ENCODE measurements at places on chromosomes 5 and 9.

- no peak for DNase-seq
Observed at GRCh38 chr5:173670130-173670651, 53.7 kb upstream of the BOD1 start.

DNA sequence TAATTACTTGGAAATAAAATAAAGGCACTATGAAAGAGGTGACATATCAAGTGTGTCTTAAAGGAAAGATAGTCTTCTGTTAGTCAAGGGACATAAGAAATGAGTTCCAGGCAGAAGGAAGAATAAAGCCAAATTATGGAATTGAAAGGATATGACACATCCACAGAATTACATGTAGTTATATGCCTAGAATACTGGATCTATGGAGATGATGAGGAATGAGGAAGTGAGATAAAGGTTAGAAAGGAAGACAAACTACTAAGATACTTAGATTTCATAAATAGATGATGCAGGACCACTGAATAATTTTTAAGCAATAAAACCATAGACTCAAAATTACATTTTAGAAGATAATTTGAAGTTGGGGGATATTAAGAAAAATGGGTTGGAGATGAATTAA is 609.8 kb downstream of the PTPRD start:
- DNase-seq, result no peak

- no peak for DNase-seq
Observed at GRCh38 chr5:108650997-108651396, 96.7 kb upstream of the FER start.

DNA sequence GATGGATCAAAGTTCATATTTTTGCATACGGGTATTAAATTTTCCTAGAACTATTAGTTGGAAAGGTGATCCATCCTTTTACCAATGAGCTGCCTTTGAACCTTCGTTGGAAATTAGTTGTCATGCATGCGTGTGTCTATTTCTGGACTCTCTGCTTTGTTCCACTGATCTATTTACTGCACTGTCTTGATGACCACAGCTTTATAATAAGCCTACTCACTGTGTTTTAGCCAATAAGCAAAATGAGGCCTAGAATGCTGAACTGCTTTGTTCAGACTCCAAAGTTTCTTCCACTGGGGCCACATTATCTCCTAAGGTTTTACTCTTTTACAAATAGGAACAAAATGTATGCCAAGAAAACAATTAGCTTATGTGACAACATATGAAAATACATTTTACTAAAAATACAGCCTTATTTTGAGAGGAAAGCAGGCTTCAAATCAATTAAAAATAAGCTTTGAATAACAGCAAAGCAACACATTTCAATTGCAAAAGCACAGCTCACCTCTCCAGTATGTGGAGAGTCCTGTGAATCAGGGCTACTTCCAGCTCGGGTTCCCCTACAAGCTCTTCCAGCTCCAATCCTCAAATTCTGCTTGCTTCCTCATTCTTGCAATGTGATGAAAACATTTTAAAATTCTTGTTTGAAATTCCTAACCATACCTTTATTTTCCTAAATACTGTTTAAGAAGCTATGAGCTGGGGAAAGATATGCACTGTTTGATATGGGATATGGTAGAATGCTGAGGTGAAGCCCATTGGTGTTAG is 72.0 kb downstream of the RETREG1 start:
- no peak for DNase-seq

DNA sequence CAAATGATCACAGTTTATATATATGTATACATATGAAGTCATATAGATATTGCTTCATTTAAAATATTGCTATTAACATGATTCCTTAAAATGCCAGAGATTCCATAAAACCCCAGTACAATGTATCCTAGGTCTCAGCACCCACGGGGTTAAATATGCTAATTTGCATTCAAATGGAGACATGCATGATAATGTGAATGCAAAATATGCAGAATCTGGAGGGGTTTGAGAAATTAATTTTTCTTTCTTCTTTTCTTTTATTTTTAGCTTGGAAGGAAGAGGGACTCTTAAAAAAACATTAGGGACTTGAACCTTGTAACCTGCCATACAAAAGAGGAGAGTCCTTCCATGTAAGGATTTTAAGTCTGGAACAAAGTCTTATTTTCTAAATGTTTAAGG is 211.9 kb downstream of the MEF2C start:
- DNase-seq, result no peak

GRCh38 chr5:59020611-59021285 is 437.9 kb downstream of the RAB3C start:
- no peak for DNase-seq

Data from DND-41 (cell line).